ENCODE measurements at places on chromosomes 11 and 22. TPM values are rescaled to one million over a fixed set of nuclear protein-coding genes. Genes with fewer than 3 reads are reported as not detected.

The GPR137 gene
- 19.2 TPM for total RNA-seq

The OR8D4 gene
- not detected for total RNA-seq

The FAM181B gene
- 0.33 TPM for total RNA-seq

The CHRNA10 gene
- 0.81 TPM for total RNA-seq

The IFITM10 gene
- total RNA-seq = 2.9 TPM

The GRAMD1B gene
- total RNA-seq = 11.0 TPM

The SHANK2 gene
- 35.9 TPM for total RNA-seq

The ZP1 gene
- 0.16 TPM for total RNA-seq

The C22orf42 gene
- not detected for total RNA-seq

The UBQLNL gene
- total RNA-seq = 0.25 TPM

The CEP126 gene
- total RNA-seq = 0.98 TPM

The TRIM29 gene
- 0.16 TPM for total RNA-seq
